M059J (cell line): ENCODE measurements at places on chromosomes 5 and 9. TPM values are rescaled to one million over a fixed set of nuclear protein-coding genes. Genes with fewer than 3 reads are reported as not detected.

DNA sequence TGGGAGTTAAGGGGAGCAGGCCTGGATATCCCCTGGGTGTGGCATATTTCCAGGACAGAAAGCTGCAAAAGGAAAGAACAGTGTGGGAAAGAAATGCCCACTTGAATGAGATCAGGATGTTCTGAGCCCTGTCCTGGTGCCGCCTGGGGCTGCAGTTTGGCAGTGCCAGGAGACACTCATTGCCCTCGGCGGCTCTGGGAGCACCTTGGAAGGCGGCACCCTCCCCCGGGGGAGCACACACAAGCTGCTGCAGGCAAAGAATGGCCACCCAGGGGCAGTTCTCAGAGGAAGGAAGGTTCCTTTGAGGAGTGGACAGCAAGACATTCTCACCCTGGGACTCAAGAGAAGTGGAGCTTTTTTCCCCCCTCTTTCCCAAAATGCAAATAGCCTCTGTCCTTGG, 305.3 kb downstream of the NTRK2 start:
- peak; percentile 52 for DNase-seq

- no peak for DNase-seq
Observed at GRCh38 chr5:179180921-179181645, 120.9 kb downstream of the ZNF354C start.

DNA sequence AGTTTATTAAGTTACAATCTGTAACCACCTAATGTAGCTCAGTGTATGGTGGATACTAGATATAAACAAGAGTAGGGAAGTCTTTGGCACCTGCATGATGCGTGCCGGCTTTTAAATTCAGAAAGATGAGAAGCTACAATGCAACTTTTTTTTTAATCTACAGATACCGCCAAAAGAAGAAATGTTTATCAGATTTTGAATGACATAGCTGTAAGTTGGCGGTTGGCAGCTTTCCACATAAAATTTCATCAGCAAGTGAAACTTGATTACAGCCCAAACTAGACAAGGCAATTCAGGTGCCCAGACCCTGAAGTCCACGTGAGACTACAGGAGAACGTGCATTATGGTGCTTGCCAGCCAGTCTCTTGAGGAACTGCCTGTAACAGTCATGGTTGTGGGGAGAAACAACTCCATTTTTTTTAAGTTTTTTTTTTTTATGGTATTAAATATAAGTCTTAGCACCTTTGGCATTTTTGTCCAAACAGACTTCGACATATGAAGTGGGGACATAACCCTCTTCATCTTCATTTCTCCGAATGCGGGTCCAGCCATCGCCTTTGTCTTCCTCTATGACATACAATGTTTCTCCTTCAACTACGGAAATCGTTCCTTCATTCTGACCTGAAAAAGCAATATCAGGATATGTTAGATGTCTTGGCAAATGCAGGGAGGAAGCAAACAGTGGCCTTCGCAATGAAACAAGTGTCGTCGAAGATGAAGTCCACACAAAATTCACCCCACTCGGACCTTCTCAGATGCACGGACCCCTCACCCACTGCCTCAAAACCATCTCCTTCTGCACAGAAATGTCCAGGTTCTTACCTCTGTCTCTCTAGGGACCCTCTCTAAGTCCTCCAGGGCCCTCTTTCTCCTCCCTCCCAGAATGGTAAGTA, 60.4 kb downstream of the USP20 start:
- DNase-seq, result no peak

DNA sequence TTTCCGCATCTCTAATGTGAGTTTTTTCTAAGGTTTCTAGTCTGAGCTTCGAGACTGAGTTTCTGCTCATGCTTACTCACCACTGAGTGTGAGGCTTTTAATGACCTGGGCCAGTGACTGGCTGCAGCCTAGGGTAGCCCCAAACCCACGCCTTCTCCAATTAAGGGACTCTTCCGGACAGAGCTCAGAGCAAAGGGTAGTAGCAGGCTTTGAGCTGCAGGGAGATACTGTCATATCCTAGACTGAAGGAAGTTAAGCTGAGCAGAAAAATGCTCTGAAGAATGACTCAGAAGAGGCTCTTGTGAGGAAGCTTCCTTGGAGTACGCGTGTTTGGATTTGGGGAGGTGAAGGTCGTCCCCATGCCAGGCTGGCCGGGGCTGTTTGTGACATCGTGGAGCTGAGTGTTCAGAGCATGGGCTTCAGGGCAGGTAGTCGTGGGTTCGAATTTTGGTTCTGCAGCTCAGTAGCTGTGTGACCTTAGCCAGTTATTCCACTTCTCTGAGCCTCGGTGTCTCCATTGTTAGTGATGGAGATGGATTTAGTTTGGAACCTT, 3.5 kb downstream of the USP20 start:
- peak; percentile 92 for DNase-seq

TERT gene
- 0.62 TPM in 1 of 2 replicates, not detected in the other for total RNA-seq

DNA sequence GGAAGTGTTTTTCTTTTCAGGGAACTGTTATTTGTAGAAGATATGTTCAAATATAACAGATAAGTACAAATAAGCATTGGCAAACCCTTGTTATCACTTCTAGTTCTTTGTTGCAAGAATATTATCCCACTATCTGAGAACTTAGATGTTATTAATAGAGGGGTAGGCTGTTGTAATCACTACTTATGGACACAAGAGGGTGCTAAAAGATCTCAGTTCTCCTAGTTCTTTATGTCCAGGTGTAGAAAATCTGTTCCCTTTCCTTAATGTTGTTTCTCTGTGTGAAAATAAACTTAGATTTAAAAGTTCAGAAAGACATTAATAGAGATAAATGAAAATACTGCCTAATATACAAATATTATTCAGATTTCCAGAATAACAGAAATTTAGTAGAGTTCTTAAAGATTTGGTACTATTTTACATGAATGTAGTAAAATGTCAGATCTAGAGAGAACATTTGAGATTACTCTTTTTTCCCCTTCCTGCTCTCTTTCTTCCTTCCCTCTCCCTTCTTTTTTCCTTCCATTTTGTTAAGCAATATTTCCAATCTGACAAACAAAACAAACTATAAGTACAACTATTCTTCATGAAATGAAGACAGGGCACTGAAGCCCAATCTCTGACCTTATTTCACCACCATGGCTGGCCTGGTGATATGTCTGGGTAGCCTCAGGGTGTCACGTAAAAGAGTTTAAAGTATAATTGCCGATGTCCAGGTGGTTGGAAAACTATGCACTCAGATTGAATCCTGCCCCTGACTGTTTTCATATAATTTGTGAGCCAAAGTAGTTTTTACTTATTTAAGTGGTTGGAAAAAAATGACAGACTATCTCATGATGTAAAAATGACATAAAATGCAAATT, 43.6 kb upstream of the C5orf46 start:
- peak; percentile 50 for DNase-seq

DNA sequence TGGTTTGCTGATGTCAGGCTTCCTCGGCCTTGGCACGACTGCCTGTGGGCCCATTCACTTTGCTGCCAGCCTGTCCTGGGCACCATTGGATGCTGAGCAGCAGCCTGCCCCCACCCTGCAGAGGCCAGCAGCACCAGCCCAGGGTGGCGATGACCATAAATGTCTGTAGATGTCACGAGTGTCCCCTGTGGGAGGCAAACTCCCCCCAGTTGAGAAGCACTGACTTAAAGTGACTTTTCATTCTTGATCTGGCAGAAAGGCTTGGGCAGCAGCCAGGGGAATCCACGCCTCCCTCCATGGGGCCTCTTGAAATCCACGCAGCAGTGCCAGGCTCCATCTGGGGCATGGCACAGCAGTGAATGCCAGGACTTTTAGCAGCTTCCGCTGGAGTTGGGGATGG, 21.8 kb downstream of the IRX4 start:
- no peak for DNase-seq

GRCh38 chr9:14994738-14995137, 84.5 kb upstream of the FREM1 start:
- no peak for DNase-seq

- DNase-seq, result peak; percentile 80
Observed at GRCh38 chr9:98521141-98521540, 187.6 kb downstream of the GABBR2 start.

MARCHF3 gene
- 4.9 and 8.7 TPM in 2 replicates for total RNA-seq

MAP1B gene
- total RNA-seq, result 124 and 200 TPM in 2 replicates

GRCh38 chr9:27304521-27304920, 7.6 kb upstream of the EQTN start:
- no peak for DNase-seq

DAB2 gene
- 31.7 and 45.9 TPM in 2 replicates for total RNA-seq

DNA sequence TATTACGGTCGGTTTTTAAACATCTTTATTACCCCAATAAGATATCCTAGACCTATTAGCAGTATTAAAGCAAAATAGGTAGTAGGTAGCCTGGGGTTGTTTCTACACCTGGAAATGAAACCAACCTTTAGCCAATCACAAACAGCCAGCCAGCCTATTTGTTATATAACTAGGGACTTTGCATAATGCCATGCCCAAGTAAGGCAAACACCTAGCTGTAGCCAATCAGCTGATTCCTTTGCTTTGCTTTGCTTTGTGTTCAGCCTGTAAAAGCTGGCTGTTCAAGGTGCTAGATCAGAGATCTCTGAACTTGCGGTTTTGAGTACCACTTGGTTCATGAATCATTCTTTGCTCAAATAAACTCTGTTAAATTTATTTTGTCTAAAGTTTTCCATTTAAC, 46.5 kb upstream of the SETD9 start:
- peak; percentile 32 for DNase-seq

KIF24 gene
- total RNA-seq, result 4.6 and 9.0 TPM in 2 replicates

DNA sequence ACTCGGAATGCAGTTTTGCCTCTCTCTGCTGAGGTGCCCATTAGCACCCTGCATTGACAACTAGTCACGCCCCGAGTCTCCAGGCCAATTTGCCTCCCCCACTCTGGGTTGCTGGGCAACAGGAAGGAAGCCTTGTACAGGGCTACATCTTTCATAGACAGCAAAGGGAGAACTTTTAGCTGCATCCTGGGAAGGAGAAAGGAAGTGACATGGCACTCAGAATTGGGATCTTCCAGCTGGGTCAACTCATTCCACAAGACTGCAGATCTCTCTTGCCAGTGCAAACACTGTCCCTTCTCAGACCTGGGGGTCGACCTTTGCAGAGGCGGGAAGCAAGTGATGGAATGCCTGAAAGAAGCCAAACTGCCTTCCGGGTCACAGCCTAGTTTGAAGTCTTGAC, 282.0 kb downstream of the SLIT3 start:
- DNase-seq, result no peak
